GM12878 (cell line): ENCODE measurements at places on chromosomes 1 and 21.

DNA sequence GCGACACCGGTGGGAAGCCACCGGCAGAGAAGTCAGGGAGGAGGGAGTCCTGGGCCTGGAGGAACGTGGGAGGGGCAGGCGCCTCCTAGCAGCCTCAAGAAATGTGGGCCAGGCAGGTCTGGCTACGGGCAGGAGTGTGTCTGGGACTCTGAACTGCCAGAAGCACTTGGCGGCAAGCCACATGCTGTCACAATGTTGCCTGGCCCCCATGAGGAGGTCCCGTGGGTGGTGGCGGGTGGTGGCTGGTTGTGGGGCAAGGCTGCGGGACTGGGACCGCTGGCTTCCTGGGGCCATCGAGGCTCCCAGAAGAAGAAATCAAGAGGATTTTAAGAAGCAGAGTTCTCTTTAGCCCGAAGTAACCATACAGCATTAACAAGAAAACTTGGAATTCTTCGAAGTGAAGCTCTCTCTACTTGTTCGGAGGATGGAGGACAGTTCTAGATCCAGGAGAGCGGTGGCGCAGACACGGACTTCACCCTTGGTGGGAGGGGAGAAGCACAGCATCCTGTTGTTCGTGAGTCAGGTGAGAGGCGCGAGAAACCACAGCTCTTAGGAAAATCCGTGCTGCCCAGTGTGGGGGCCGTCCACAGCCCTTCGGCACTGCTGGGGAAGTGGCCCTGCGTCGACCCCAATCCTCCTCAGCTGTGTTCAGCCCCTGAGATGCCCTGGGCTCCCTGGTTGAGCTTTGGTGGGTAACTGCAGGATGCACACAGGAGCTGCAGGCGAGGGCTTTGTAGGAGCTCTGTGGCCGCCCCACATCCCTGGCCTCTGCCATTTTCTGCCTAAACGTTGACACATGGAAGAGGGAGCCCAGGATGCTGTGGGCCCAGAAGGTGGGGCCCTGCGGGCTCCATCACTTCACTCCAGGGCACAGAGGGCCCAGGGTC lies 12.4 kb downstream of the SKI start:
- no peak overlapping the region for H3K4me3 ChIP-seq
- no peak for DNase-seq
- H3K36me3 ChIP-seq = peaks cover 5% of the 10 kb centered on the region

DNA sequence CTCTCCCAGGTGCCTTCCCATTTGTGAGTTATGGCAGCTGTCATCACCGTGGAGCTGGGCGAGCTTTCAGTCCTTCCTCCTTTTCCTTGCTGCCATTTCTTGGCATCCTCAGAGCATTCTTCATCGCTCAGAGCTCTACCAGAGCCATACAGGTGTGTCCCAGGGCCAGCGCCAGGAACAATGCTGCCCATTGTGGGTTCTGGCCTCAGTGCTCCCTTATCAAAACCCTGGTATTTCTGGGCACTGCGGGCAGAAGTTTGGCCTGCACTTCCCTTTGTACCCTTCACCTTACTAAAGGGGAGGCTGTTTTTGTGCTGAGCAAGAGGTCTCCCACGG lies 28.5 kb downstream of the RASSF5 start:
- no peak overlapping the region for H3K4me3 ChIP-seq
- no peak for DNase-seq
- H3K36me3 ChIP-seq = no peaks in the 10 kb centered on the region
- no peaks in the 10 kb centered on the region for H3K27me3 ChIP-seq
- no peaks in the 10 kb centered on the region for H3K4me1 ChIP-seq

GRCh38 chr1:9347095-9347850 lies 54.6 kb downstream of the SPSB1 start:
- no peaks in the 10 kb centered on the region for H3K4me1 ChIP-seq
- no peak for DNase-seq
- H3K27ac ChIP-seq = no peak overlapping the region
- H3K4me3 ChIP-seq = no peak overlapping the region
- H3K27me3 ChIP-seq = no peaks in the 10 kb centered on the region

- H3K27ac ChIP-seq = no peak overlapping the region
- H3K4me3 ChIP-seq = no peak overlapping the region
- no peaks in the 10 kb centered on the region for H3K36me3 ChIP-seq
- peaks cover 13% of the 10 kb centered on the region for H3K27me3 ChIP-seq
- no peak for DNase-seq
- H3K4me1 ChIP-seq = no peaks in the 10 kb centered on the region
Measured at GRCh38 chr1:48775831-48776392, 779 bp downstream of the BEND5 start.

DNA sequence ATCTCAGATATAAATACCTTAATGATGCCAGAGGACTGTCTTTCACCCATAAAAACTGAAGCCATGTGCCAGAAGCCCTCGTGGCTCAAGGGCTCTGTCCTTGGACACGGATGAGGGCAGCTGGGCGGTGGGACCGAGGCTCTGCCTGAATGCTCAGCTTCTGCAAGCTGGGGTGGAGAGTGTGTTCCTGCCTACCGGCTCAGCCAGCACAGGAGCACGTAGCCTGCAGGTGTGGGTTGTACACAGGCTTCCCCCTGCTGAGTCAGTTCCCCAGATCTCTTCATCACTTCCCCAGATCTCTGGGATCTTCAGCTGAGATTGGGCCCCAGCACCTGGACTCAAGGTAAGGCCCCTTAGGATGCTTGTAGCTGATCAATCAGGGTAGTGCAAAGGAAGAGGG lies 15.4 kb downstream of the KCNJ15 start:
- no peaks in the 10 kb centered on the region for H3K27me3 ChIP-seq
- no peaks in the 10 kb centered on the region for H3K36me3 ChIP-seq
- H3K27ac ChIP-seq = no peak overlapping the region
- DNase-seq = no peak

DNA sequence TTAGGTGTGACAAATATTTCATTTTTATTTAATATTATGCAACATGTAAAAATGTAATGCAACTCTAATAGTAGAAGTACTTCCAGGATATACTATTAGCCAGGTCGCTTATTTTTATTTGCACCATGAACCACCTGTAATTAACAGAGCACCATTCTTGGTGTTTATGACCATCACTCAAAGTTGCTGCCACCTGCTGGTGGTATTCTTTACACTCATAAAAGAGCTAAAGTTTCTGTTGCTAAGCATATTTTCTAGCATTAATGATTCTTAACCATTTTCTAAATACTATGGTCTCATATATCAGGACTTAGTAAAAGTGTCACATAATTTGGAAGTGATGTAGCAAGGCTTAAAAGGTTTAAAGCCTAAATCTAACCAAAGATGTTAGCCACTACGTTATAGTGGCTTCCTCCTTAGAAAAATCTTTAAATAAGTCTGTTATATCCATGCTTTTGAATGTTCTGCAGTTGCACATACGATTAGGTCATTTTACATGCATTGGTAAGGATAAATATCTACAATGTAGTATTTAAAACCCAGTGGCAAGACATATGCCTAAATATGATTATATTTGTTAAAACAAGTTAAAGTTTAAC lies 244.5 kb downstream of the NEGR1 start:
- no peaks in the 10 kb centered on the region for H3K4me1 ChIP-seq
- no peaks in the 10 kb centered on the region for H3K27me3 ChIP-seq
- no peak overlapping the region for H3K27ac ChIP-seq
- no peaks in the 10 kb centered on the region for H3K36me3 ChIP-seq
- DNase-seq = no peak

- no peaks in the 10 kb centered on the region for H3K27me3 ChIP-seq
- no peak for DNase-seq
- no peak overlapping the region for H3K27ac ChIP-seq
- no peaks in the 10 kb centered on the region for H3K4me1 ChIP-seq
Measured at GRCh38 chr1:45796381-45796780, 7.0 kb upstream of the MAST2 start.

DNA sequence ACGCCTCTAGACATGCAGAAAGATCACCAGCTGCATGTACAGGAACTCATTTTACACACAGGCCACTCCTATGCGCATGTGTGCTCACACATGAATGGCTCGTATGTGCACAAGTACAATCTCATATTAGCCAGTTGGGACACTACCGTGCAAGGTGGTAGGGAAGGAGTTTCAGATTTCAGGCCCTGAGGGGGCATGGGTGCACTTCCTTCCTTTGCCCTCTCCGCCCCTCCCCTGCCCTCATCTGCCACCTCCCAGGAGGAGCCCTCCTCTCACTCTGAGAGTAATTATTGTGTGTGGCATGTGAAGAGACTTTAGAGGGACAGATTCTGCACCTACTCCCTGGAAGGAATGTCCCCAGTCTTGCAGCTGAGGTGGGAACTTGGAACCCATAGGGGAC lies 14.8 kb downstream of the EDN2 start:
- H3K4me1 ChIP-seq = no peaks in the 10 kb centered on the region
- H3K27me3 ChIP-seq = no peaks in the 10 kb centered on the region; the same call in 1 of the 2 replicates
- no peak overlapping the region for H3K27ac ChIP-seq
- H3K4me3 ChIP-seq = no peak overlapping the region
- DNase-seq = no peak

DNA sequence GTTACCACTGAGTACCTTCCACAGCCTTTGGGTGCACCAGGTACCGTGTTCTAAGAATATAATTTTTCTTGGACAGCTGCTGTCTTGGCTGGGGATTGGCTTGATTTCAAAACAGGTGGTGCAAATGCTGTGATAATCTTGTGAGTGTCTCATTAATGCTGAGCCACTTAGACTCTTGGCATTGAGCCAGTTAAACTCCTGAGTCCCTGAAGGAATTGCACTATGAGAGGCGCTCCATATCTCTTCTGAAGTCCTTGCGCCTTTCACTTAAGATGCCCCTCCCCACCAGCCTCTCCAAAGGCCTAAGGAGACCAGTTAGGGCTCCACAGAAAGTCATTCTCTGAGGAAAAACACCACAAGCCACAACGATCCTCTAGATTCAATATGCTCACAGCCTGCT lies 51.0 kb downstream of the BACH1 start:
- H3K36me3 ChIP-seq = peaks cover 4% of the 10 kb centered on the region; the same call in 1 of the 2 replicates
- no peak overlapping the region for H3K4me3 ChIP-seq
- H3K4me1 ChIP-seq = peaks cover 21% of the 10 kb centered on the region
- H3K27ac ChIP-seq = no peak overlapping the region
- H3K27me3 ChIP-seq = no peaks in the 10 kb centered on the region

DNA sequence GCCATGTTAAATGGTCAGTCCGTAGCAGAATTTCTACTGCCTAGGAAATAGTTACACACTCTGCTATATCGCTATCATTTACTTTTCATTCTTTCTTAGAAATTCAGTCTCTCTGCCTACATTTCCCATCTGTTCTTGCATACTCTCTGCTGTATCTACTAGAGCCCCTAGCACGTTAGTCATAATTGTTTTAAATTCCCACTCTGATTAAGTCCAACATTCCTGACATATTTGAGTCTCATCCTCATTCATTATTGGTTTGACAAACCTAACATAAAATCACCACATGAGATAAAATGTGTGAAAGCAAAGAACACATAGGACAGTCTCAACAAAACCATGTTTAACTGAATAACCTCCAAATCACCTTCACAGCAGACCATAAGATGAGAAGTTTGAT lies 513.6 kb downstream of the PLPP3 start:
- H3K36me3 ChIP-seq = no peaks in the 10 kb centered on the region
- H3K4me1 ChIP-seq = peaks cover 8% of the 10 kb centered on the region
- no peak for DNase-seq
- no peak overlapping the region for H3K27ac ChIP-seq

GRCh38 chr1:233735331-233735730 lies 121.4 kb downstream of the KCNK1 start:
- H3K36me3 ChIP-seq = no peaks in the 10 kb centered on the region
- no peak overlapping the region for H3K4me3 ChIP-seq
- DNase-seq = no peak
- H3K4me1 ChIP-seq = no peaks in the 10 kb centered on the region
- H3K27me3 ChIP-seq = no peaks in the 10 kb centered on the region

DNA sequence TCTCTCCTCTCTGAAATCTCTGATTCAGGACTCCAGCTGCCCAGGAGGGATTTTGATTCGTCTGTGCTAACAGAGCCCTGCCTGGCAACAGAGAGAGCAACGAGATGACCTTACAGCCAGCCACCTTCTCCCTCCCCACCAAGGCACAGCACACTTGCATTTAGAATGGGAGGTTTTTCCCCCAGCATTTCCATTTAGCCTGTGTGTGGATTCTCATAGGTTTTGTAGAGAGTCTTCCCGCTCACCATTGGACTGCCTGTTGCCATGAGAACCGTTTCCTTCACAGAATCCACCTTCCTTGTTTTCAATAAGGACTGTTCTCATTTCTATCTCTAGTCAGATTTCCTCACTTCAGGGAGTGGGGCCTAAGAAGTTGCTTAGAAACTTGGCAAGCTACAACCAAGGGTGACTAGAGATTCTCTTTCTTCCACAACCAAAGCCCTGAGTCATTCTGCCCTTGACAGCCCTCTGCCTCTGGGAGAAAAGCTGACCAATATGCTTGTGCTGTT lies 5.8 kb upstream of the IKBKE start:
- H3K27me3 ChIP-seq = no peaks in the 10 kb centered on the region
- no peaks in the 10 kb centered on the region for H3K36me3 ChIP-seq
- H3K4me1 ChIP-seq = peaks cover 50% of the 10 kb centered on the region
- no peak overlapping the region for H3K27ac ChIP-seq
- DNase-seq = no peak
- H3K4me3 ChIP-seq = no peak overlapping the region

- no peak overlapping the region for H3K27ac ChIP-seq
- no peak for DNase-seq
- H3K4me1 ChIP-seq = peaks cover 19% of the 10 kb centered on the region
- no peaks in the 10 kb centered on the region for H3K27me3 ChIP-seq
Measured at GRCh38 chr21:38777531-38777930, 28.2 kb upstream of the ETS2 start.

DNA sequence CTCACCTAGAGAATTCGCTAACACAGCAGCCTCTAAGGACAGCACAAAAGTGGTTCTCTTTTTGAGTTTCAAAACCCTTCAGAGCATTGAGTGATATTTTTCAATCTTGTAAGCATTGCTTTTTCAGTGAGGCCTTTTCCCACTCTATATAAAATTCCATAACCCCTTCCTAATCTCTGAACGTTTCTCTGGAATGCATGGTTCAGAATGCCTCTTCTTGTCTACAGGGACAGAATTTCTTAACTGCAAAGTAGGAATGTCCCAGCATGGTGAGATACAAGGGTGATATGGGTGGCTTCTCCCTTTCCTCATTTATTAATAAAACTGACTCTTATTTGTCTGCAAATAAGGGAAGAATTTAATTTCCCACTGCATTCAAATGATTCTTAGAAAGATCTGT lies 377.9 kb downstream of the LTN1 start:
- H3K36me3 ChIP-seq = no peaks in the 10 kb centered on the region
- no peaks in the 10 kb centered on the region for H3K27me3 ChIP-seq
- DNase-seq = no peak
- H3K4me1 ChIP-seq = no peaks in the 10 kb centered on the region
- H3K4me3 ChIP-seq = no peak overlapping the region

GRCh38 chr1:109634771-109635750 lies 15.4 kb downstream of the AMPD2 start:
- peaks cover 14% of the 10 kb centered on the region for H3K4me1 ChIP-seq
- H3K36me3 ChIP-seq = peaks cover 8% of the 10 kb centered on the region; the same call in 1 of the 2 replicates
- no peak for DNase-seq
- no peaks in the 10 kb centered on the region for H3K27me3 ChIP-seq
- peak overlapping the region; percentile 61 for H3K27ac ChIP-seq
- no peak overlapping the region for H3K4me3 ChIP-seq

- H3K27me3 ChIP-seq = no peaks in the 10 kb centered on the region
- no peak for DNase-seq
- no peaks in the 10 kb centered on the region for H3K36me3 ChIP-seq
- no peaks in the 10 kb centered on the region for H3K4me1 ChIP-seq
- no peak overlapping the region for H3K4me3 ChIP-seq
- no peak overlapping the region for H3K27ac ChIP-seq
Measured at GRCh38 chr21:41115851-41116250, 52.1 kb upstream of the BACE2 start.

- no peak for DNase-seq
- H3K27me3 ChIP-seq = no peaks in the 10 kb centered on the region
- H3K4me3 ChIP-seq = no peak overlapping the region
- no peak overlapping the region for H3K27ac ChIP-seq
- H3K4me1 ChIP-seq = no peaks in the 10 kb centered on the region
- no peaks in the 10 kb centered on the region for H3K36me3 ChIP-seq
Measured at GRCh38 chr1:24161270-24161669, 18.3 kb upstream of the IL22RA1 start.
